Non-pigmented ciliary epithelial cell (primary cell): ENCODE measurements at places on chromosomes 4 and X.

GRCh38 chr4:13118633-13119032 lies 365.5 kb downstream of the RAB28 start:
- no peak for DNase-seq

DNA sequence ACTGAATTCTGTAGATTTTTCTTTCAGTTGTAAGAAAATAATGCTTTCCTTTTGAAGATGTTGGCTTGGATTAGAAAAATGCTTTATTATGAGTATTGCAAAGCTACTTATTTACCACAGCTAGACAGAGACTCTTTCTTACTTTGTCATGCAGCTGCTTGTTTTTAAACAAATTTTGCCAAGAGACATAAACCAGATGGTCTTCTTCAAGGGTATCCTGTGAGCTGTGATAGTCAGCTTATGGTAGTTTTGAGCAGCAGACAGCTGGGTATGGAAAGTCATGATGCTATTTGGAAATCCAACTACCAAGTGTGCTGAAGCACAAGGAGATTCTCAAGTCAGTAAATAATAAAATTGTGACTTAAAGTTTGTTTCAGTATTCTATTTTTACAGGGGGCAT lies 941.5 kb downstream of the DMD start:
- no peak for DNase-seq

DNA sequence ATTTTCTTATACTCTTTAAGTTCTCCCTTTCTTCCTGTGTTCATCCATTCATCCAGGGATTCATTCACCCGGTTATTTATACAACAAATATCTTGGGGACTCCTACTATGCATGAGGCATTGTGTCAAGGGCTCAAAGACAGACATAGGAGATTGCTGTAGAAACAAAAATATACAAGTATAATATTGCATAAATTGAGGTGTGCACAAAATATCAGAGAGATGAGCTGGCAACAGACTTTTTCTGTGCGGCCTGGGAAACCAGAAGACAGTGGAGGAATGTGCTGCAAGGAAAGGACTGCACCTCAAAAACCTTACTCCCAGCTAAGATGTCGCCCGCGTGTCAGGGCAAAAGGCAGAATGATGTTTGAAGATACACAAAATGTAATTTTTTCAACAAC lies 9.6 kb downstream of the OTOP1 start:
- no peak for DNase-seq

- DNase-seq: no peak
These were observed 111.3 kb downstream of the KLHL8 start for GRCh38 chr4:87109121-87109520.

- no peak for DNase-seq
These were observed 100.8 kb upstream of the TENM3 start for GRCh38 chr4:182142176-182143085.

- no peak for DNase-seq
These were observed 256.2 kb upstream of the GPR101 start for GRCh38 chrX:137290011-137290410.

DNA sequence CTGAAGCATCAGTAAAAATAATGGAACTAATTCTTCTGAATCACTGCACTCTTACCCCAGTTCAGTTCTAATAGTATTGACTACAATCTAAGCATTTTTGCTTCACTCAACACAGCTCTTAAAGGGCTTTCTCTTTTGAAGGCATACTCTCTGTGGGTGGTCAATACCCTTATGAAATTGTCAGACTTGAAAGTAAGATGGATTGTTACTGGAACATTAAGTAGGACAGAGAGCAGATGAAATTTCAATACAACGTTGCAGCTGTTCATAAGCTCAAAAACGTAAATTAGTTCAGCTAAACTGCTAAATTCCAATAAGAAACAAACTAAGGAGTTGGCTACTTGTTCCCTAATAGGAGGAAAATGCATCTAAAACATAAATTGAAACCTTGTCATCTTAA lies 352.3 kb upstream of the TENM3 start:
- no peak for DNase-seq

DNA sequence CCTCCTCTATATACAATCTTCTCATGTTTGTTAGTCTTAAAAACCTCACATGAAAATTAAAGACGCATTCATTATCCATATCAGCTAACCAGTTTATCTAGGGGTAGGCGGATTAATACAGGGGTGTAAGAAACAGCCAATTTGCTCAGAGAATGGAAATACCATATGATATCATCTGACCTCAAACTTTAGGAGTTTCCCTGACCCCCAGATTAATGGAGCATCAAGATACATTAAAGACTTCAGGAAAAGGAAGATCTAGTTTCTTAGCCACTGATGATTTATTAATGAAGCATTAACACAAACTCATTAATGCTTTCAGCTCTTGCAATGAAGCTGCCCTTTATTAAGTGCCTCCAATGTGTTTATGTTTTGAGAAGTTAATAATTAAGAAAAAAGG lies 67.5 kb downstream of the CAMK2D start:
- DNase-seq: no peak

- no peak for DNase-seq
These were observed 8.8 kb downstream of the ADRA2C start for GRCh38 chr4:3775005-3775404.

DNA sequence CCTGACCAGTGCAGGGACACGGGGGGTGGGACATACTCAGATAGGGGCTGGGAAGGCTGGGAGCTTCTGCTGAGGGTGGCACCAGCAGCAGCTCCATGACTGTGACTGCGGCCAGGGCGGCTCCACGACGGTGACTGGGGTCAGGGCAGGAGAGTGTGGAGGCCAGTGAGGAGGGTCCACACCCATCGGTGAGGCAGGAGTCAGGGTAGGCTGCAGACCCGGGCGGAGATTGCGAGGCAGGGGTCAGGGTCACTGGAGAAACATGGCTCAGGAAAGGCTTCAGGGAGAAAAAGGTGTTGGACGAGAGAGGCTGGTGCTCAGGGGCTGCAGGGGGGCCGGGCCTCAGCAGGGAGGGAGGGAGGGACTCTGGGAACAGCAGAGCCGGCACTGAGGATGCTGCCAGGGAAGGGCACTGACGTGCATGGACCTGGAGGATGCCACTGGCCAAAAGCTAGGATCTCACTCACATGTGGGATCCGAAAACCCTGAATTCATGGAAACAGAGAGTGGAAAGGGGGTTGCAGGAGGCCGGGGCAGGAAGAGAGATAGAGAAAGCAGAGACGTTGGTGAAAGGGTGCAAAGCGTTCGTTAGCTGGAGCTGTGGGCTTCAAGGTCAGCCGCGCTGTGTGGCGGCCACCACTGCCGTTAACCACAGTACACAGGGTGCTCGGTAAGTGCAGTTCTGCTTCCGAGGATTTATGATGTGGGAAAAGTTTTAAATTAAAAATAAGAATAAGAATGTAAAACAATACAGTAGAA lies 22.0 kb downstream of the ATP5ME start:
- no peak for DNase-seq
